ENCODE measurements at places on chromosomes 7 and 10.

DNA sequence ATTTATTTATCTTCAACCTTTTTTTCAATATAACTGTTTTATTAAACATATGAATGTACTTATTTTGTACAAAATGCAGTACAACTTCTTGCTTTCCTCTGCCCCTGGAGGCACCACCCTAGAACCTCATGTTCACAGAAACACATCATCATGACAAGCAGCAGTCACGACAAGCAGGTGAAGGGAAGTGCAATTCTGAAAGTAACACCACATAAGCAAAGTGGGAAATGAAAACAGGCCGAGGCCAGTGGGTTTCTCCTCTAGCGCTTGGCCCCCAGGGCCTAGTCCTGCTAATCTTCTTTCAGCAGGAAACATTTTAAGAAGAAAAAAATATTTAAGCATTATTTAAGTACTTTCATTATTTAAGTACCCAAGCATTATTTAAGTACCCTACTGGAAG lies 598.1 kb downstream of the SH2D4B start:
- no peak for DNase-seq

DNA sequence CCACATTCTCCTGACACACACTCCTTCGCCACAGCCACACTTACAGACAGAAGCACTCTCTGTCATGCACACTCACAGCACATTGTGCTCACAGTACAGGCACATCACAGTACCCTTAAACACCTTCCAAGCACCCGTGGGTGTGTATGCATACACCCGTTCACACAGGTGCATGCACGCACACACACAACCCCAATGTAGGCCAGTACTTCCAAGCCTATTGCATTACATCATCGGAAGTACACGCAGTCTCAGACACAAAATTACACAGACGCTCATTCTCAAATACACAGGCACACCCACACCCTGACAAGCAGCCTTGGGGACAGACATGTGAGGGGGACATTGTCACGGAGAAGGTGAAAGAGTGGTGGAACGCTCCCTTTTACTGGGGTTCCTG lies 11.1 kb downstream of the KAZALD1 start:
- no peak for DNase-seq

- DNase-seq = no peak
These were observed 63.4 kb downstream of the HPSE2 start for GRCh38 chr10:99172128-99172738.

DNA sequence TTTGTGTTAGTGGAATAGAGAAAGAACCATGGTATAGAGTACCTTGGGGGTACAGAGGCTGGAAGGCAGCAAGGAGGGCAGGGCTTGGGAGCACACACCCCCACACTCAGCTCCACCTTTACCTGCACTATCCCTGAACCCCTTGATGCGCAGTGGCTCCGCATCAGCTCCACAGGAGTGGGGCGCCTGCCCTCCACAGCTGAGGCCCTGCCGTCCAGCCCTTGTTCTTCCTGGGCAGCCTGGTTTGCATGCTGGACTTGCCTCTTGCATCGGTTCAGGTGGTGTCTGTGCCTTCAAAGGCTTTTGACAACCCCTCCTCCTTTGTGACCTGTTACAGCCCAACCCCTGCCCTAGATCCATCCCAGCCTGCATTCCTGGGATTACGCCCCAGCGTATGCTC lies 52.6 kb upstream of the ZNF32 start:
- no peak for DNase-seq

DNA sequence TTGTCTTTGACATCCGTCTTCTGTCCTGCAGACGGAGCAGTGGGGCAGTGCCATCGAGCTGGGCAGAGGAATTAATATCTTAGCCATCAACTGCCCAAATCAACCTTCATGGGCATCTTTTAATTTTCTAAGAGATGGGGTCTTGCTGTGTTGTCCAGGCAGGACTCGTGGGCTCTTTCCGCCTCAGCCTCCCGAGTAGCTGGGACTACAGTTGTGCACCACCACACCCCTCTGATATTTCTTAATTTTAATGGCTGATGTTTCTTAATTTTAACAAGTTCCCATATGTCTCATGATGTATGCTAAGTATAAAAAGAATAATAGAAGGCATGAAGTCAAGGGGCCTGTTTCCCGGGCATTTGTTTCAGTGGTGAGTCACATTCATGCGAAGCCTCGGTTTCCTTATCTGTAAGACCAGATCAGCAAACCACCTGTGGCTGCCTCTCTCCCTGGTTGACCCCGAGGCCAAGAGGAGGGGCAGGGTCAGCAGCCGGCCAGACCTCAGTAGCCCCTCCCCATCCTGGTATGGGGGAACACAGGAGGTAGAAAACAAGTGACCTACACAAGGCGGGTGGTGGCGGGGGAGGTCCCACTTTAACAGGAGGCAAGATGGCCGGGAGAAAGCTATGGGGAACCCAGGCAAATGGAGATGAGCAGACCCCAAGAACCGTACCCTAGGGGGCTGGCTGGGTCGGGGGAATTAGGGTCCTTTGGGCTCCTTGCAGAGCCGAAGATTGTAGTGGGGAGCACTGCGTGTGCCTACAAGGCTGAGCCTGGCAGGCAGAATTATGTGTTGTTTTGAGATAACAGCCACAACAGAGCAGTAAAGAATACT lies 85.5 kb downstream of the CUX1 start:
- no peak for DNase-seq

GRCh38 chr10:34413756-34414587 lies 401.1 kb downstream of the PARD3 start:
- no peak for DNase-seq

GRCh38 chr10:35058686-35059085 lies 31.5 kb downstream of the CUL2 start:
- no peak for DNase-seq

GRCh38 chr10:20596065-20596755 lies 300.9 kb downstream of the NEBL start:
- no peak for DNase-seq

DNA sequence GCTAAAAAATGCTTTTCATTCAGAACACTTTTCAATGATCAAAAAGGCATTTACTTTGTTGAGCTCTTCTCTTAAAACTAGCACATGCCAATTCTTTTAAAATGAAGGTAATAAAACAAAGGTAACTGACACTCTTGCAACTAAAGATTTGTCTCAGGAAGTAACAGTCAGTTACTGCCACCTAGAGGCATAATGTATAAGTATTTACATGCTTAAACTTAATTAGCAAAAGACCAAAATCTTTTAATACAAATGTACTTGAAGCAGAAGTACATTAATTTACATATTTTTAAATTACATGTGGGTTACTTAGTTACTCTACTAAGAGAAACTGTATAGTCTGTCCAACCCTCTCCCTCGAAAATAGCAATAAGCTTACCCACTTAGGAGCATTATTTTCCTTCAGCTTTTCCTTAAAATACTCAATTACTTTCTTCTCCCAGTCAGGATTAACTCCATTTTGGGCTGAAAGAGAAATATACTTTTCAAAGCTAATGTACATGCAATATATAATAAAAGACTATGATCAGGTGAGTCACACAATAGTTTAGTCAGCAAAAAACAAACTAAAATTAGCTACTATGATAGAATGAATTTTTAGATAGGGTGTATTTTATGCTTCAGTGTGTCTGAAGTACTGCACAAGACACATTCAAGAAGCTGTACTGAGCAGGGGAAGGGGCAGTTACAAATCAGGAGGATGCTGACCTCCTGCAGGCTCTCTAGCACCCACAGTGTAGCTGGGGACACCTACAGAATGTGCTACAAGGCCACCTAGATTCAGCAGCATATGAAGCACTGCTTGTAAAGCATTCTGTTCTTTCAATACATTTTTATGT lies 13.0 kb downstream of the MCMBP start:
- no peak for DNase-seq

- no peak for DNase-seq
These were observed 817.5 kb downstream of the NXPH1 start for GRCh38 chr7:9250876-9251275.

- DNase-seq = no peak
These were observed 69.7 kb upstream of the ANTXRL start for GRCh38 chr10:46216836-46217751.

DNA sequence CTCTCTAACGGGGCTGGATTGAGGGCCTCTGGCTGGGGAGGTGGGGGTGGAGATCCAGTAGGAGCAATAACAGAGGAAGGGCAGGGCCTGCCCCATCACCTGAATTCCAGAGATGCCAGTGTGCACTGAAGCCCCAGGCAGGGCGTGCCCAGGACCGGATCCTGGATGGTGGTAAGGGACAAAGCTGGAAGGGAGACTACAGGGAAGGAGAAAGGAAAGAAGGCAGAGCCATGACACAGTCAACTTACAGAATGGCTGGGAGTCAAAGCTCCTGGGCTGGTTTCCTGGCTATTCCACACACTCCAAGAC lies 666 bp downstream of the TMEM139 start:
- DNase-seq = no peak

- no peak for DNase-seq
These were observed 253.3 kb downstream of the TNS3 start for GRCh38 chr7:47328392-47329319.

GRCh38 chr7:746155-747061 lies 19.3 kb upstream of the PRKAR1B start:
- no peak for DNase-seq

- no peak for DNase-seq
These were observed 303.0 kb downstream of the MDFIC start for GRCh38 chr7:115224922-115225321.

DNA sequence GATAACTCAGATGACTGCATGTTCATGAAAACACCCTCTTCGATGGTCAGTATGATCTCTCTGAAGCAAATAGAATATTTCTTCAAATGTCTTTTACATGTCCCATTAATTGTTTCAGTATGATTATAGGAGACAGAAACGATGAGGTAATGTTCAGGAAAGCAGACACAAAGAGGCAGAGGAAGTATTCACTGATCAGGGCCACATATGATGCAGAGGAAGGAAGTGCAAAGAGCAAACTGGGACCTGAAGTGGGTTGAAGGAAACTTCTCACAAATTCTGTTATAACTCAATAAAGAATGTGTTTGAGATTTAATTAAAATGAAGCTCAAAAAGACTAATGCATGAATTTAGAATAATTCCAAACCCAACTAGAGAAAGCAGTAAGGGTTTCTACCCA lies 70.5 kb downstream of the TES start:
- DNase-seq = no peak

DNA sequence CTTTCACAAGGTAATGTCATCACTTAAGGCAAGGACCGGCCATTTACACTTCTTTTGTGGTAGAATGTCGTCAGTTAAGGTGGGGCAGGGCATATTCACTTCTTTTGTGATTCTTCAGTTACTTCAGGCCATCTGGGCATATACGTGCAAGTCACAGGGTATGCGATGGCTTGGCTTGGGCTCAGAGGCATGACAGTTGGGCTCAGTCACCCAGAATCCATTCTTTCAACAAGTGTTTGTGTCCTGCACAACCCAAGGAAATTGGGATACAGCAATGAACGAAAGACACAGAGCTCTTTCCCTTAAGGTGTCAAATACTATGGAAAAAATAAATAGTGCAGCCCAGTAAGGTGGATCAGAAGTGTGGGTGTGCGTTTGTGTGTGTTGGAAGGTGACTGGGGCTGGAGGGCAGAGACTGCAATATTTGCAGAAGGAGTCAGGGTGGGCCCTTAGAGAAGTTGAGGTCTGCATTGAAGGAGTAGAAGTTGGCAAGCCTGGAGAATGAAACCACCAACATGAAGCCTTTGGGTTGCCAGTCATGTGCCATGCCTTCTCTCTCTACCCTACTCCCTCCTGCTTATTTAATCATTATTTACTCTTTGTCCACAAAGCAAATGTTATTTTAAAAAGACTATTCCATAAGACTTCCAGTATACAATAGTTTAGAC lies 222.8 kb upstream of the PRKCQ start:
- no peak for DNase-seq

GRCh38 chr7:93957767-93958166 lies 36.2 kb downstream of the GNG11 start:
- no peak for DNase-seq

GRCh38 chr7:134134004-134134403 lies 6.9 kb downstream of the LRGUK start:
- DNase-seq = no peak

Measured in stimulated activated CD4-positive, alpha-beta T cell treated with anti-CD3 and anti-CD28 coated beads, Interleukin-1b, Interleukin-23, amount 100 ng/mL, for 1 hour (primary cell).